Hematopoietic multipotent progenitor cell treated with erythropoietin and hydrocortisone succinate and interleukin-3 and kit ligand, for 15 days (in vitro differentiated cells): ENCODE measurements at places on chromosomes 1 and 21.
A peak's percentile ranks its signal among the peaks of the same experiment; 100 is the strongest.

GRCh38 chr1:160416369-160416768 is 16.0 kb downstream of the VANGL2 start:
- no peak for DNase-seq

- DNase-seq = no peak
These were observed 37.6 kb downstream of the ARID1A start for GRCh38 chr1:26733392-26733791.

DNA sequence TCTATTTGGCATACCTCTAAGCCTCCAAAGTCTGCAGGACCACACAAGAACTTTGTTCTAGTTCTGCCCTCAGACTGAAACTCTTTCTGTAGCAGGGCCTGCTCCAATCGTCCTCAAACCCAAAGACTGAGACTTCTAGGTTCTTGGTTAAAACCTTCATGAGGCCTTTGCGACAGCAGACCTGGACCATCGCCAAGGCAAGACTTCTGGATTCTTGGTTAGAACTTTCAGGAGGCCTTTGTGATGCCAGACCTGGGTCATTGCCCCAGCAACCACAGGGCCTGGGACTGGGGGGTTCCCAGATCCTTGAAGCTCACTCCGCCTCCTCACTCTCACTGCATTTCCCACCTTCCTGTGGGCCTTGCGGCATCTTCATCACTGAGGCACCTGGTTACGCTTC is at the start of gene ATP1A4:
ATP1A4 (plus strand) TSS at position 301 of the 400 bp plus-strand sequence. CDS start 438 bp downstream, outside the sequence.
- no peak for DNase-seq

DNA sequence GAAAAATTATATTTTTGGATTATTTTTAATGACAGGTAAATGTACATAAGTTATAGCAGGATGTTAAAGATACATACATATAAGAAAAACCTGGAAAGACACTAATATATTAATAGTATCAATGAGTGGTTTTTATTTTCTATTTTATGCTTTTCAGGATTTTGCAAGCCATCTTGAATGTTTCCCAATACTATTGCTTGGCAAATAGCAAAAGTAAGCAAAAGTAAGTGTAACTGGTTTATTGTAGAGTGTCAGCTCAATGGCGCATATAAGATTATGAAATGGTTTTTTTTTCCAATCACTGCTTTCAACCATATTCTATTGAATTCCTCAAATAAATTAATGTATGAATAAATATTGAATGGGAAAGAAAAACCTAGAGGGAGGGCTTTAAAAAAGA is 36.4 kb downstream of the ZNF684 start:
- DNase-seq = no peak

DNA sequence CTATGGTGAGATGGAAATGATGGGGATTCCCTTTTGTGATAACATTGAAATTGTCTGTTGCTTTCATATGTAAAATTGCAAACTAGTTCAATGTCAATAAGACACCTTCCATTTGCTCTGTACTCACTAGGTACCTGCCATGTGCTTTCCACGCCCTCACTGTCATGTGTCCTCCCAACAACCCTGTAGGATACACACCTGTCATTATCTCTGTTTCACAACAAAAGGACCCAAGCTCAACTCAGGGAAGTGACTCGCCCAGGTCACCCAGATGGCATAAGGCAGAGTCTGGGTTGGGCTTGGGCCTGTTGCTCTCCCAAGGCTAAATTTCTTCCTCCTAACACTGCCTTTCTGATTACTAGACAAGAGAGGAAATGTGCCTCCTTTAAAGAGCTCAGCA is 45.3 kb upstream of the MCOLN3 start:
- no peak for DNase-seq

DNA sequence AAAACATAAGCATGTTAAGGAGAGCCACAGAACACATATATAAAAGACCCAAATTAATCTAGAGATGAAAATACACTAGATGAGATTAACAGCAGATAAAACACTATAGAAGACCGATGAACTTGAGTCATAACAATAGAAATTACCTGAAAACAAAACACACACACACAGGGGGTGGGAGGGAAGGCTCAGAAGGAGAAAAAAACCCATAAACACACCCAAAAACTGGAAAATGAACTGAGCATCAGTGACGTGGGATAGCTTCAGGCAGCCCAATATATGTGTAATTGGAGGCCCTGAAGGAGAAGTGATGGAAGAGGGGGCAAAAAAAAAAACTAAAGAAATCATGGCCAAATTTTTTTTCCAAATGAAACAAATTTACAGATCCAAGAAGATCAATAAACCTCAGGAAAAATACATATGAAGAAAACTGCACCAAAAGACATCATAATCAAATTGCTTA is 11.4 kb downstream of the ALDH9A1 start:
- no peak for DNase-seq

- no peak for DNase-seq
These were observed 936 bp upstream of the NCAM2 start for GRCh38 chr21:20997311-20997635.

DNA sequence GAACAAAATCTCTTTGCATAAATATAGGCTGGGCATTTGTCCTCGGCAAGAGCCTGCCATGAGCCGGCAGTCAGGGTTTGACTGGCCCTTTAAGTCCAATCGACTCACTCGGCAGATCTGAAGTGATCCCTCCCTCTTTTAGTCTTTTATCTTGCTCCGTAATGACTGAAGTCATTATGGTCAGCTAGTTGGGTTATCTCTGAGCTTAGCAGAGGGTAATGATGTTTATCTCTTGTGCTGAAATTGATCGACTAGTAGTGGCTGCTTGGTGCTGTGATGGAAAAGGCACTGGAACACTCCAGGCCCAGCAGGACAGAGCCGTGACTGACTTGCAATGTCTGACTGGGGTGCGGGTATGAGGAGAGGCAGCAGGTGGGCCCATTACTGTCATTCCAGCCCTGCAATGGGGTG is 468 bp upstream of the ABCA4 start:
- DNase-seq = no peak

- no peak for DNase-seq
These were observed 123.6 kb downstream of the GABPA start for GRCh38 chr21:25858325-25858724.

GRCh38 chr1:232951180-232951579 is 769 bp downstream of the NTPCR start:
- DNase-seq = no peak

DNA sequence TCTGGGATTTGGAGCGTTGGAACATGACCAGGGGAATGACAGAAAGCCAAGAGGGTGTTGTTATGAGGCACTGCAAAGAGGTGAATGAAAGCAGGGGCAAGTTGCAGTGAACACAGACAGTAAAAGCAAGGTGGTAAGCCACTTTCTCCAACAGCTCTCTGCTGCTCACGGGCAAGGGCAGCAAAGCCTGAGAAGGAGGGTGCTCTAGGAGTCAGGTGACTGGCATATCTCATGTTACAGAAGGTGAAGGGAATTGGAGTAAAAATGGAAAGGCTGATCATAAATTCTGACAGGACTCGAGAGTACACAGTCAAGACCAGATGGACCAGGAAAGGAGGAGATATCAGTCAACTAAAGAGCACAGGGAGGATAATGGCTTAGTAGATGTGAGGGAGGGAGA is 14.5 kb downstream of the VAV3 start:
- peak; percentile 12 for DNase-seq

GRCh38 chr1:84700070-84700469 is 9.8 kb upstream of the SSX2IP start:
- DNase-seq = no peak

- no peak for DNase-seq
These were observed 8.8 kb downstream of the LRRC38 start for GRCh38 chr1:13505020-13505419.

DNA sequence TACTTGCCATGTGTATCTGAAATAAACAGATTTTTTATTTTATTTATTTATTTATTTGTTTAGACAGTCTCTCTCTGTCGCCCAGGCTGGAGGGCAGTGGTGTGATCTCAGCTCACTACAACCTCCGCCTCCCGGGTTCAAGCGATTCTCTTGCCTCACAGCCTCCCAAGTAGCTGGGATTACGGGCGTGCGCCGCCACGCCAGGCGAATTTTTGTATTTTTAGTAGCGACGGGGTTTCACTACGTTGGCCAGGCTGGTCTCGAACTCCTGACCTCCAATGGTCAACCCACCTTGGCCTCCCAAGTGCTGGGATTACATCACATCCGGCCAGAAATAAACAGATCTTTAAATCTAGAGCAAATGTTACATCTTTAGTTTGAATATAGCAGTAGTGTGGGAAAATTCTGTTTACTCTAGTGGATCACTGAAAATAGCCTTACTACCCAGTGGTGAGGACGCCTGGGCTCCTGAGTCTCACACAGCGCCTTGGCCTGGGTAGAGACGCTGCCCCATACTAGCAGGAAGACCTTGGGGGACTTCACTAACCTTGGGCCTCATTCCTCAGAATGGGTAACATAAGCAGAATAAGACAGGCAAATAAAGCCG is 709 bp downstream of the GART start:
- peak; percentile 31 for DNase-seq

DNA sequence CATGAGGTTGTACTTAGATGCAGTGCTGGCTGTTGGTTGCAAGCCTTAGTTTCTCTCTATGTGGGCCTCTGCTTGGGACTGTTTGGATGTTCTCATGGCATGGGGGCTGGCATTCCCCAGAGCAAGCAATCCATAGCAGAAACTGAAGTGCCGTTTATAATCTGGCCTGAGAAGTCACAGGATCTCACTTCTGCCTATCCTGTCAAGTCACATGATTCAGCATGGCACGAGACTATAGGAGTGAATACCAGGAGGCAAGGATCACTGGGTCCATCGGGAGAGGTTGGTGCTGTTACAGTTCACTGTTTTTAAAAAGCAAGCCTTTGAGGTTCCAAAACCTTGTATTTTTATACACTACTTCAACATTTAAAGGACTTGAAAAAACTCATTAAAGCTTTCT is 16.7 kb downstream of the COLGALT2 start:
- no peak for DNase-seq

DNA sequence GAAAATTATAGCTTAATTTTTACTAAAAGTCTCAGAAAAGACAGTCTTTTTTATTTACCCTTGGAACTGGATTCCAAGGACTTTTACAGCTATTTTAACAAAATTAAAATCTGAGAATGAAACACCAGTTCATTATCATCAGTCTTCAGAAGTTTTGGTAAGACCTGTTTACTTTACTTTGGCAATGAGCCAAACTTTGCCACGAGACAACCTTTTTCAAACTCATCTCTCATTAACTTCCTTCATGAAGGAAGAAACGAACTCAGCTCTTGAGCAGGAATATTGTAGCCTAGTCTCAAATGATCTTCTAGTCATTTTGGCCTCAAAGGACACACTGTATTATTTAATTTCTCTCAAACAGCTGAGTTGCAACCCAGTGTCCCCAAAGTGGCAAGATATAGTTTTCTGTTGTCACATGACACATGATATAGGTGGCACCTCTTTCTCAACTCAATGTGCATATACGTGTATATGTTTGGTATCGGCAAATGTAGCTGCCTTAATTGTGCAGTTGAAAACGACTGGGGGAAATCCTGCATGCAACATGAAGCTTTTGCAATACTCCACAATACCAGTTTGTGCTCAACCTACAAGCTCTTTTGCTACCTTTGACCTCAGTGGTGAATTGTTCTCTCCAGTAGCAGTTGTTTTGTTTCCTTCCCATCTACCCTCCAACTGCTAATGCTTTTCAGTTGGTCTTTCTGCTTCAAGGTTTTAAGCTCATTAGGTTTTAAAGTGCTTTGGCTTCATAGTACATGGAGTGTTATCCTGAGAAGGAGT is 8.4 kb upstream of the GNG4 start:
- peak; percentile 38 for DNase-seq

DNA sequence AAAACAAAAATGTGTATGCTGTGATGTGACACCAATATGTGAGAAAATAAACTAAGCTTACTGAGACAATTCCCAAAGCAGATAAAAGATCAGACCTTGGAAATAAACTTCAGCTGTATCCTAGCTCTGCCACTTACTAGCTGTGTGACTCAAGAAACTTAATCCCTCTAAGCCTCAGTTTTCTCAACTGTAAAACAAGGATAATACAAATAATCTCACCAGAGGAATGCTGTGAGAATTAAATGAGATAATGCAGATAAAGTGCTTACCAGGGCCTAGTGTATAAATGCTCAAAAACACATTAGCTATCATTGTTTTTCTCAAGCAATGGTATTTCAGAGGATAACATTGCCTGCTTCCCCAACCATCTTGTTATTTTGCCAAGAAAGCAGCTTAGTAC is 2.1 kb downstream of the HEATR1 start:
- no peak for DNase-seq

DNA sequence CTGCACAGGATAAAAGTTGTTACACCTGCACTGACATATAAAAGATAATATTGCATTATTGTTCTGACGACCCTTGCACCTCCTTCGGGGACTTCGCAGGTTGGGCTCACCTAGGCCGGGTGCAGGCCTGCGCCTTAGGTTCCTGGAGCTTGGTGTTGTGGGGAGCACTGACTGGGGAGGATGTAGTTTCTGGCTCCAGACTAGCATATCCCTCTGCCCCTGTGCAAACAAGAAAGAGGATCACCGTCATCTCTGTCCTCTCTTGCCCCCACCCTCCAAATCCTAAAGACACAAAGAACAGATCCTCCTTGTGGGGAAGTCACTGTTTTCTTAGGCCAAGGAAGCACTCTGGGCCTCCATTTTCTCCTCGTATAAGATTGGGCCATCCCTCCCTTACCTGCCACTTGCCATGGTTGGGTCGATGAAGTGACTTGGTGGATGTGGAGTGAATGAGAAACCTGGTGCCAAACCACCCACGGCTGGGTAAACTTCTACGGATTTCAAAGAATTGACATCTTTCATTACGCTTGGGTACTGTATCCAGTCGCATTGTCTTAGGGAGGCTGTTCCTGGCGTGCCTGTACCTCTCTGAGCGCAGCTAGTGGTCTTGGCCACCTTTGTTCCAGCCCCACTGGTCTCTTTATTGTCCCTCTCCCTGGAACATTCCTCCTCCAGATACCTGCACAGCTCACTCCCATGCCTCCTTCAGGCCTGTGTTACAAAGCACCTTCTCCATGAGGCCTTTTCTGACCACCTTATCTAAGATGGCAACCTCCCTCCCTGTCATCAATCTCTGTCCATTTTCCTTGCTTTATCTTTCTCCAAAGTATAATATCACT is 34.4 kb upstream of the PKP1 start:
- no peak for DNase-seq

- DNase-seq = peak; percentile 92
These were observed 7.7 kb downstream of the PDZK1IP1 start for GRCh38 chr1:47181955-47182675.

GRCh38 chr1:223652436-223652941 is 13.0 kb downstream of the CAPN8 start:
- DNase-seq = no peak

- no peak for DNase-seq
These were observed 61.9 kb upstream of the GJA5 start for GRCh38 chr1:147822292-147822691.

DNA sequence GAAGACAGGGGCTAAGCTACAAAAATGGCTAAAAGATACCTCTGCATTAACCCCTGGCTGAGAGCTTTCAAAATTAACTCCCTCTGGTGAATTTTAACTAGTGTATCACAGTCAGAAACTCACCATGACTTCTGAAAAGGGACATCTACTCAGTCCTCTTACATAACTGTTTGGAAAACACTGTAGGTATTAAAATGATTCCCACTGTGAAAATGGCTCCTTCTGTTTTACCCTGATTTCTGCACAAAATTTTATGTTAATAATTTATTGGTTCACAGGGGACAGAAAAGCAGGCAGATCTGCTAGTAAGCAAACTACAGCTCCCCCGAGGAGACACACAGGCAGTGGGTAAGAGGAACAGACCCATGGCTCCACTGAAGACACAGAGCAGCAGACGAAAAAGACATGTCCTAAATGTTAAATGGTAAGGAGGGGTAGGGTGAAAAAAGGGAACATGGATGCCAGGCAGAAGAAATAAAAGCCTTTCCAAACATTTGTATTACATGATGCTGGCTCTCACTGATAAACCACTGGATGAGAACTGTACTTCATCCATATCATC is 111.7 kb downstream of the SLC45A1 start:
- no peak for DNase-seq
